ENCODE measurements at places on chromosomes 4 and X. TPM values are rescaled to one million over a fixed set of nuclear protein-coding genes. Genes with fewer than 3 reads are reported as not detected.
A peak's percentile ranks its signal among the peaks of the same experiment; 100 is the strongest.

GRCh38 chrX:78042601-78043000 lies 61.4 kb upstream of the PGK1 start:
- no peaks in the 10 kb centered on the region for H3K4me1 ChIP-seq
- H3K27me3 ChIP-seq, result no peaks in the 10 kb centered on the region
- no peak for DNase-seq
- no peaks in the 10 kb centered on the region for H3K36me3 ChIP-seq
- no peak overlapping the region for H3K27ac ChIP-seq

PKD2 gene
- total RNA-seq, result 34.2 TPM

DNA sequence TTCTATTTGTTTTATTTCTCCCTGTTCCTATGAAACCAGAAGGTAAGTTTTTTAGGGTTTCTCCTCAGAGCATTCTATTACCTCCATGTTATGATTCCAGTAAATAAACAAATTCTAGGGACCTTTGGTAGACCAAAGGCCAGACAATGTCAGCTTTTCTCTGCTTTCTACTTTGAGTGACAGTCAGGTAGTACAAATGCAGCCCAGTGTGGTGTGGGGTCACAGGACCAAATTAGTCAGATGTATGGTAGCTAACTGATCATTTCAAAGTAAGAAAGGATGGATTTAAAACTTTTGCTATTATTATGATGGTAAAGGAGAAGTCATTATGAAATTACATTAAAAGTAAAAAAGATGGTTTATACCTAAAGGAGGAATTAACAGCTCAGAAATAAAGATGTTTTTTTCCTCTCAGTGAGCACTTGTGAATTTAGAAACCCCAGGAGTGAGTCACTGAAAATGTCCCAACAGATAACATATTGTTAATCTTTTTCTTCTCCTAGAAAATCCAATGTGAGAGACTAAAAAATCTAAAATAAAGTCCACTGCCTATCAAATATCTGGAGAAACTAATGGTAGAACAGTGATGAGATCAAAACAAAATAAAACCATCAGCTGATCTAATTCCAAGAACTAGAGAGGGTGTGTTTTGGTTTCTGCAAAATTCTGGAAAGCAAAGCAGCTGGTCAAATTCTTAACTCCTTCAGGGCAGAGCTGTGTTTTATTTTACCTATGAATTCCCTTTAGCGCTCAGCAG lies 16.6 kb upstream of the KLHL2 start:
- H3K4me1 ChIP-seq, result no peaks in the 10 kb centered on the region
- no peaks in the 10 kb centered on the region for H3K36me3 ChIP-seq
- no peak overlapping the region for H3K27ac ChIP-seq
- H3K27me3 ChIP-seq, result no peaks in the 10 kb centered on the region
- no peak overlapping the region for H3K4me3 ChIP-seq
- no peak for DNase-seq

DNA sequence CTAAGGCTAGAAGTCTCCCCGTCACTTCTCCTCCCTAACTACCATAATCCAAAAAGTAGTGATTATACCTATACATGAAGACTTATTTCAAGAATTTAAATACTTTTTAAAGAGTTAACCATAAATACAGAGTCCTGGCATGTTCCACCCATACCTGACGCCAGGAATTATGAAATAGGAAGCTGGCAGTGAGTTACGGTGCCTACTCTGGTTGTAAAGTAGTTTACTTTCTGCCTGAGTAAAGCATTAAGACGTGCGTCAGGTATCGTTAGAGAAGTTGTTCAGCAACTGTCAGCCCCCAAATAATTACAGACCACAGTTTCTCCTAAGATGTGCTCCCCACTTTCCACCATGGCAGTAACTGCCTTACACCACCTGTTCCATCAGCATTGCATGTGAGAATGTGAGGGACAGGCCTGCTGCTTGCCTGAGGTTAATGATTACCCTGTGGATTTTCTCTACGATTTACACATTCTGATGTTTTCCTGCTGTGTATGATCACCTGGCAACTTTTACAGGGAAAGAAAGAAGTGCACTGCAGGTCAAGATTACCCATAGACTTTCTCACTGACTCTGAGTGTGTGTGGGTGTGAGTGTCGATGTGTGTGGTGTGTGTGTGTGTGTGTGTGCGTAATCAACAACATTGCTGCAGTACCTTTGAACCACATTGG lies 92.3 kb upstream of the SLC7A11 start:
- H3K27me3 ChIP-seq, result no peaks in the 10 kb centered on the region
- DNase-seq, result no peak
- no peaks in the 10 kb centered on the region for H3K4me1 ChIP-seq
- H3K27ac ChIP-seq, result no peak overlapping the region

- no peaks in the 10 kb centered on the region for H3K27me3 ChIP-seq
- no peaks in the 10 kb centered on the region for H3K36me3 ChIP-seq
- H3K4me1 ChIP-seq, result no peaks in the 10 kb centered on the region
- DNase-seq, result no peak
Observed at GRCh38 chrX:124239324-124239723, 93.1 kb upstream of the TEX13D start.

- H3K27ac ChIP-seq, result peak overlapping the region; percentile 82
- H3K27me3 ChIP-seq, result no peaks in the 10 kb centered on the region
- H3K4me1 ChIP-seq, result peaks cover 15% of the 10 kb centered on the region
Observed at GRCh38 chrX:112839856-112840255, 775 bp downstream of the AMOT start.

DNA sequence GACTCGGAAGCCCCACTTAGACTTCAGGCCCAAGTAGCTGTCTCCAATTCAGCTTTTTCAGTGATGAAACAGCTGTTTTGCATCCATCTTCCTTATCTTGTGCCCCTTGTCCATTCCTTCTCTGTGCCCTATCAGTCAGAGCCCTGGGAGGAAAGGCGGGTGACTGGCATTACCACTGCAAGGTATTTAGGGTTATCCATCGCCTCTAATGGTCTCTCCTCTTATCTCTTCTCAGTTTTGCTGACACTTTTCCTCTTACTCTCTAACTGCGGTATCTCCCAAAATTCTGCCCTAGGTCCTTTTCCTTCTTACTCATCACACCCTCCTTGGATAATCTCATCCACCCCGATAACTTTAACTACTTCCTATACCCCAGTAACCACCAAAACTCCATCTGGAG lies 13.7 kb downstream of the GAB3 start:
- H3K27me3 ChIP-seq, result no peaks in the 10 kb centered on the region
- H3K4me1 ChIP-seq, result peaks cover 3% of the 10 kb centered on the region
- H3K36me3 ChIP-seq, result no peaks in the 10 kb centered on the region
- DNase-seq, result no peak
